IPS DF 6.9 (cell line): ENCODE measurements at places on chromosomes 3 and 15.
A peak's percentile ranks its signal among the peaks of the same experiment; 100 is the strongest.

GRCh38 chr3:113573728-113574127 is 41.4 kb downstream of the SIDT1 start:
- no peak for DNase-seq

- peak; percentile 27 for DNase-seq
Measured at GRCh38 chr3:195774917-195775316, 36.8 kb downstream of the MUC4 start.

GRCh38 chr3:114887806-114888205 is 259.3 kb downstream of the ZBTB20 start:
- DNase-seq = no peak

GRCh38 chr3:183478501-183478900 is 50.1 kb upstream of the MCF2L2 start:
- DNase-seq = no peak

DNA sequence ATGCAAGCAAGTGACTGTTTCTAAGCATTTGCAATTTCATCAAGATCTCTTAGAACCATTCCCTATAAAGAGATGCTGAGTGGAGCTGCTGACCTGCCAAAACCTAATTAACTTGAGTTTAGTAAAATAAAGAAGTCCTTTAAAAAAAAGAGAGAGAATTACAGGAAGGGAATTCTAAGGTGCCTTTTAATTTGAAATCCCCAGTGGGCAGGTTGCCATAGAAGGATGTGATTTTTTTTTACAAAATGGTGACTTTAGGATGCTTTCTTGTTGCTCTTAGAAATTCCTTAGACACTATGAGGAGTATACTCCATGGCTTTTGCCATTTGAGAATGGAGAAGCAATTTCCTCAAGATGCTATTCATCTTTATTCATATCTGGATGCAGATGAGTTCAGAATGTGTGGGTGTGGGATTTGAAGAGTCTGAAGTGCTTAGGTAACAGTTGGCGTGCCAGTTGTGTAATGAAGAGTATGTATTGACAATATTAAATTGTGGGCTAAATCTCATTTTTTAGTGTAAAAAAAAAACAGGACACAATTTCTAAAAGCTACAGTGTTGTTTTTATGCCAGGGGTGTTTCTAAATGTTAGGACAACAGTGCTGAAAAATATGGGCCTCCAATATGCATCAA is 13.6 kb downstream of the LRRC3B start:
- DNase-seq = no peak

DNA sequence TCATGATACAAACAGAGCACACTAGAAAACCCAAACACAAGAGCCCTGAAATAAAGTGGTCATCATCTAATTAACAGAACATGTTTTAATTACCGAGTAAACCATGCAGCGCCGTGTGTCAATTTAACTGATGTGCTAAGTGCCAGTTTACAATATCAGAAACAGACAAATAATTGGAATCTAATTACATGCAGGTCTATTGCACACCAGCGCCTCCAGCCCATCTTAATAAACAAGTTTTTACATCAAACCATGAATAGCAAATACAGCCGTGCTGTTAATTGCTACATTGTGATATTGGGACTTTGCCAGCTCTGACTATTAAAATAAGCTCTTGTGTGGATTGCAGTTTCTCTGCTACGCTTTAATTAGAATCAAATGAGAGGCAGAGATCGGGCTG is 510.2 kb upstream of the MDFIC2 start:
- DNase-seq = no peak

DNA sequence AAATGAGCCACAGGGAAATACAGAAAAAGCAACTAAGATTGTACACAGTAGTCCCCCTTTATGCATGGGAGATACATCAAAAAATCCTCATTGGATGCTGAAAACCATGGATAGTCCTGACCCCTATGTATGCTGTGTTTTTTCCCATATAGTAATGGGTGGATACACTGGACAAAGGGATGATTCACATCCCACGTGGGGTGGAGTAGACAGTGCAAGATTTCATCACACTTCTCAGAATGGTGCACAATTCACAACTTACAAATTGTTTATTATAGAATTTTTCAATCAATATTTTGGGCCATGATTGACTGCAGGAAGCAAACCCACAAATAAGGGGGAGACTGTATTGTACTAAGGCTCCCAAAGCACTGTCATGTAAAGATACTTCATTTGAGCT is 224.4 kb upstream of the STRIT1 start:
- no peak for DNase-seq

DNA sequence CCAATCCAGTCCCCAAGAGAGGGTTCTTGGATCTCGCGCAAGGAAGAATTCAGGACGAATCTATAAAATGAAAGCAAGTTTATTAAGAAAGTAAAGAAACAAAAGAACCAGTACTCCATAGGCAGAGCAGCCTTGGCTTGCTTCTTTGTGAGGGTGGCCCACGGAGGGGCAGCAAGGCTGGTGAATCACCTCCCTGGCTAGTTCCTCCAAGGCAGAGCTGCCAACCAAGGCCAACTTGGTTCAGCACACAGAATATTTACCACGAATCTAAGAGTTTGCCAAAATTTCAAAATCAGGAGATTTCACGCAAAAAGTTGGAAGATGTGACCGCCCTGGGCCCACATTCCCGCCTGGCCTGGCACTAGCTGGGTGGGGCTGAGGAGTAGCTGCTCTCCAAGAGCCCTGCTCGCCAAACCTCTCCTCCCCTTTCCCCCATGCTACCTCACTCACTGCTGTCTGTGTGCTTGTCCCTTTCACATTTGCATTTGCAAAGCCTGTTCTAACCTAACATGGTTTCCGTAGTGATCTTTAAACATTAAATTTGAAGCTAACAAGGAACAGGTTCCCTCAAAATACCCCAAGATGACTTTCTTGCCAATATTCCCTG is 26.2 kb upstream of the DCUN1D1 start:
- peak; percentile 7 for DNase-seq

DNA sequence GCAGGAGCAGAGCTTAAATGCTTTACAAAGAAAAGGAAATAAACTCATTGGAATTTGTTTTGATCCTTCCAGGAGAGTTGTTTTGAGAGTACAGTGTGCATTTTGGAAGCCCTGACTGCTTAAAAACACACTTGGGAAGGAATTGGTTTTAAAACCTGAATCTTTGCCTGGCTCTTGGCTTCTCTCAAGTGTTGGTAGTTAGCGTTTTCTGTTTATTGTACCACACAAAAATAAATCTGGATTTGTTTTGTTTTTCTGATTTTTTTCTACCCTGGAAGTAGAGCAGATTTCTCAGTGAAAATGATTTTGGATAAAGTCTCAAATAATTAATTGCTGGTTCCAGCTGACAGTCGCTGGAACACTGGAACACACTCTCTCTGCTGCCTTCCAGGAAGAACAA is 90.6 kb downstream of the CHST2 start:
- no peak for DNase-seq

DNA sequence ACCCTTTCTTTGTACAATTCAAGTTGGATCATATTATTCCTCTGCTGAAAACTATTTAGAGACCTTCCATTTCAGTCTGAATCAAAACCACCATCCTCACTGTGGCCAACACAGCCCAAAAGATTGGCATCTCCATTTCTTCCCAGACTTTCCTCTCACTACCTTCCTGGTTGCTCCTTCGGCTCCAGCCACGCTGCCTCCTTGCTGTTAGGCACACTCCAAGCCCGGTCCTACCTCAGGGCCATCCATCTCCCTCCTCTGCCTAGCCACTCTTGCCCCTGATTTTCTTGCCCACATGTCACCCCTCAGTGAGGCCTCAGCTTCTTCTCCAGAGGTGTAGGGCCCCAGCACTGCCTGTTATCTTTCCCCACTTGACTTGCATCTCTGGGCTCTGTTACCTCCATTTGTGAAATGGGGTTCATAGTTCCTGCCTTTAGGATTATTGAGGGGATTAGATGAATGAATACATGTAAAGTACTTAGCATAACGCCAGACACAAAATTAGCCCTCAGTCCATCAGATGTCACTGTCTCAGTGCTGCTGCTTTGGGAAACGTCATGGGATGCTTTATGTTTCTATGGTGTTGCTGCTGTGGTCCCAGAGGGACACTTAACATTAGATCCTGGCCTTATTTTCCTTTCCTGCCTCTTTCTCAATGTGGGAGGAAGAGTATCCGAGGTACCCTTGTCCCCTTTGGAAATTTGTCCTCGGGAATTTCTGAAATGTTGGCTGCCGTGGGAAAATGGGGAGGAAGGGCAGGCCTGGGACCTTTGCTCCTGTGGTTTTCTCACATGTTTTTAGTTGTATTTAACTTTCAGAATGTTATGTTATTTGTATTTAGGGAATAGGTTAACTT is 31.3 kb downstream of the SNRK start:
- DNase-seq = no peak

DNA sequence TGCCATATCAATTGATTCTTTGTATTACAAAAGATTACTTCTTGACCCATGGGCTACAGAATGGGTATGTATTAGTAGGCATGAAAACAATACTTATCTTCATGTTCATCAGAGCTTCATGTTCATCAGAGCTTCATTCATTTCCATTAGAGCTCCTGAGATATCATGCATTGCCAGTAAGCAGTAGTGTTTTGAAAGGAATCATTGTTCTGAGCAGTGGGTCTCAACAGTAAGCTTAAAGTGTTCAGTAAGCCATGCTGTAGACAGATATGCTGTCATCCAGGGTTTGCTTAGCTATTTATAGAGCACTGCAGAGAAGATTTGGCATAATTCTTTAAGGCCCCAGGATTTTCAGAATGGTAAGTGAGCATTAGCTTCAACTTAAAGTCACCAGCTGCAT is 596.1 kb downstream of the ZNF385D start:
- DNase-seq = no peak

DNA sequence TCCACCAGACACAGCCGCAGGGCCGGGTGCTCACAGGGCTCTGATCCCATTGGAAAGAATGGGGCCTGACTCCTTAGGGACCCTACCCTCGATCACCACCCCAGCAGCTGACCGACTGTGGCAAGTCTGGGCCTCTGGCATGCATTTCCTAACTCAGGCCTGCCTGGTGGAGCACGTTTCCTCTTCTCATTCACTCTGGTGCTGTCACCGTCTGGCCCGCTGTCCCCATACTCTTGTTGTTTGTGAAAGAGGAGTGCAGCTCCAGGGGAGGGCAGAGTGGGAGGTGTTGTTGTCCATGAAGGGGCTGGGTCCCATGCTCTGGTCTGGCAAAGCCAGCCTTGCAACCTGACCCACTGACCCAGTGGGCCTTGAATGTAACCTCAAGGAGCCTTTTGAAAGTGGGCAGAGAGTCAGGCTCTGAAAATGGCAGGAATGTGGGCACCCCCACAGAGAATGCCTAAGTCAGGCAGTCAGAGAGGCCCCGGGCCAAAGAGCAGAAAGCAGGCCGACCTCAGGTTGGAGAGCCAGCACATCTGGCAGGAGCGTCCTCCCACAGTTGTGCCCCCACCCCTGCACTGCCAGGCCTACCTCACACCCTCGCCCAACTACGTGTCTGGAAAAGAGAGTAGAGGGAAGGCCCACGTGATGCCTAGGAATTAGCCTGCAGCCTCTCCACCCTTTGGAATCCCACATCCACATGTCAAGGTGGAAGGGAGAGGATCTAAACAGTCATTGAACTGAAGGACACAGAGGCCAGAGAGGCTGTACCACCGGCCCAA is 10.9 kb downstream of the SEMA7A start:
- no peak for DNase-seq

GRCh38 chr3:67044295-67044694 is 46.2 kb downstream of the KBTBD8 start:
- DNase-seq = no peak

DNA sequence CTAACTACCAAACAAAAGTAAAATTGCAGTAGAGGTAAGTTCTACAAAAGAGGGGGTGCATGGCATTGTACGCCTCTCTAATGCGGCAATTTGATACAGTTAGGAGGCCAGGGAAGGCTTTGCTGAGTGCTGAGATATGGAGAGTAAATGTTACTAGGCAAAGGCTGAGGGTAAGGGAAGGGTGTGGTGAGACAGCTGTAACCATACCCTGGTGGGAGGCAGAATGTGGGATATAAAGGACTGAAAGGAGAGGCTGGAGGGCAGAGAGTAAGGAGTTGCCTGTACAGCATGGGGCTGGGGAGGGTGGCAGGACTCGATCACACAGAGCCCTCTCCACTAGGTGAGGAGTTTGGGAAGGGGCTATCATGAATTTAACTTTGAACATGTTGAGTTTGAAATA is 106.3 kb downstream of the PDCD6IP start:
- no peak for DNase-seq

- DNase-seq = no peak
Measured at GRCh38 chr3:52827441-52827840, 3.0 kb downstream of the ITIH4 start.

DNA sequence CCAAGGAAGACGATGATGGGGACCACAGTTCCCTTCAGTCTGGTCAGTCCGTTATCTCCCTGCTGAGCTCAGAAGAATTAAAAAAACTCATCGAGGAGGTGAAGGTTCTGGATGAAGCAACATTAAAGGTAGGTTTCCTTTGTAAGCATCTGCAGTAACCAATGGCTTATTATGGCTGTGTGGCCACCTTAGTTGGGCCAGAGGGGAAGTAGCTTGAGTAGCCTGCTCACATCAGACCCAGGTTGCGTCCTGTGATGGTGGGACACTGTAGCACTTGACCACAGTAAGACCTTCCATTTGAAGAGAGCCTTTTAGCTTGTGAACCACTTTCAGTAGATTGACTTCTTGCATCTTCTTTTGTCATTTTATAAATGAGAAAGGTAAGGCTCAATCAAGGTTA is 22.6 kb downstream of the STARD5 start:
- DNase-seq = no peak

DNA sequence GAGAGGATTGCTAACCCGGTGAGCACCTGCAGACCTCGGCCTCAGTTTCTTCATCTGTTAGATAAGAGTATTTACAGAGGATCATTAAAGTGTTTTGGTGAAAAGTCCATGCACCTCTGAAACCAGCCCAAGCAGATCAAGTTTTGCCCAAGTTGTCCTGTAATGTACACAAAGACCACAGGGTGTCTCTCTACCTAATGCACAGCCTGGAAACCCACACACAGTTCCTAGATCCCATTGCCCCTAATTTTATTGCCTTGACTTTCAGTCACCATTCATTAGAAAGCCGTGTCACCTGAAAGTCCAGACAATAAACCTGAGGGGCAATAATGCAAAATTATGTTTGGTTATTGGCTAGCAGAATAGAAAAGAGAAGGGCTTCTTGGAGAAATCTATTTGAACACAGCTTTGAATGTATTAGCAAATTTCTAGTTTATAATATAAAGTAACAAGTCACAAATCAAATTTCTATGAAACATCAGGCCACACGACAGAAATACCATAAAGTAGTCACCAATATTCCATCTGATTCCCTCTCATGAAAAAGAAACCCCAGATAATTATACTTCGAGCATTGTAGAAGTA is 161.3 kb upstream of the SLC2A2 start:
- no peak for DNase-seq
